PC-3 (cell line): ENCODE measurements at places on chromosomes 16 and 17. TPM values are rescaled to one million over a fixed set of nuclear protein-coding genes. Genes with fewer than 3 reads are reported as not detected.
A peak's percentile ranks its signal among the peaks of the same experiment; 100 is the strongest.

PABPN1L gene
- not detected in 2 replicates for total RNA-seq

- DNase-seq = peak; percentile 61
- H3K4me3 ChIP-seq = peak overlapping the region; percentile 47; the same call in 1 of the 2 replicates
- peaks cover 45% of the 10 kb centered on the region for H3K4me1 ChIP-seq
- H3K36me3 ChIP-seq = no peaks in the 10 kb centered on the region
- H3K27me3 ChIP-seq = no peaks in the 10 kb centered on the region
- peak overlapping the region; percentile 91 for H3K27ac ChIP-seq
These were observed 14.3 kb downstream of the PIEZO1 start for GRCh38 chr16:88770461-88771293.

DNA sequence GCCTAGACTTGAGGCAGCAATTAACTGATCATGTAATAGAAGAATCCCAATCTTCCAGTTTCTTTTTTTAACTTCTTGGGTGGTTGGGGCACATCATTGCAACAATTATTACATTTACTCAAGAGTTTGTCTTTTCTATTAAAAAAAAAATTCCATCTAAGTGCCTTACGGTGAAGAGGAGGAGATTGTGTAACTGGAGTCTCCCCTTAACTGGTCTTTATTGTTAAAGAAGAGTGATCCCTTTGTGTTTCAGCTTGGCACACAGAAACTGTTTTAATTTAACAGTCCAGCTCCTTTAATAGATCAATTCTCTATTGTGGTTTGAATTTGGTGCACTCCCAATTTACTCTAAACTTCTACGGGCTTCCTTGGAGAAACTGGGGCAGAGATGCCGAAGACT lies 75.2 kb downstream of the FTO start:
- no peaks in the 10 kb centered on the region for H3K27me3 ChIP-seq
- DNase-seq = no peak
- H3K36me3 ChIP-seq = no peaks in the 10 kb centered on the region
- no peak overlapping the region for H3K27ac ChIP-seq

ACSM3 gene
- total RNA-seq = 4.0 and 5.2 TPM in 2 replicates

GRCh38 chr17:78842881-78843565 lies 2.4 kb upstream of the USP36 start:
- no peaks in the 10 kb centered on the region for H3K27me3 ChIP-seq
- H3K4me3 ChIP-seq = no peak overlapping the region
- DNase-seq = peak; percentile 53
- H3K27ac ChIP-seq = no peak overlapping the region

SBK1 gene
- total RNA-seq = 0.95 and 1.5 TPM in 2 replicates

- H3K27me3 ChIP-seq = no peaks in the 10 kb centered on the region
- no peak for DNase-seq
- no peak overlapping the region for H3K27ac ChIP-seq
- H3K36me3 ChIP-seq = no peaks in the 10 kb centered on the region
- H3K4me3 ChIP-seq = no peak overlapping the region
These were observed 501.1 kb upstream of the KIF2B start for GRCh38 chr17:53321651-53322050.

GRCh38 chr17:4395111-4395478 lies 28.6 kb upstream of the UBE2G1 start:
- no peaks in the 10 kb centered on the region for H3K27me3 ChIP-seq
- H3K4me3 ChIP-seq = no peak overlapping the region
- H3K36me3 ChIP-seq = no peaks in the 10 kb centered on the region
- H3K4me1 ChIP-seq = peaks cover 11% of the 10 kb centered on the region
- H3K27ac ChIP-seq = no peak overlapping the region

DNA sequence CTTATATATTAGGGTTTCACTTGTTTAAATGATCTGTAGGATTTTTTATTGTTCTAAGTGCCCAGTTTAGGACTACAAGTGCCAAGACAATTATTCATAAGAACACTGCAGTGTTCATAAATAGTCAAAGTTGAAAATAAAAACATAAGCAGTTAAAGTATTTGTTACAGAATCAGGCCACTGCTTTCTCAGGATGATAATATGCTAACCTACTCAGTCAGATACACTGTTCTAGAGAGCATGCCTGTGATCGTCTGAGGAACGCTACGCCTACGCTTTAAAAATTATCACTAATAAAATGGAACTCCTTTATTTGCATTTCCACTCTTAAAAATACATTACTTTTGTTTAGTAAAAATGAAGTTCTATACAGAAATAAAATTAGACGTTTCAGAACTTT lies 37.4 kb upstream of the TRAP1 start:
- H3K27ac ChIP-seq = no peak overlapping the region
- H3K4me1 ChIP-seq = no peaks in the 10 kb centered on the region
- DNase-seq = no peak
